Right lobe of liver (tissue), 6 donors: ENCODE measurements at places on chromosomes 1 and 21. TPM values are rescaled to one million over a fixed set of nuclear protein-coding genes. Genes with fewer than 3 reads are reported as not detected.

DESI2 gene
- 10.4 TPM for total RNA-seq

IL20 gene
- total RNA-seq: not detected

UMODL1 gene
- total RNA-seq: 0.06 TPM

COL11A1 gene
- total RNA-seq: not detected

ODF2L gene
- total RNA-seq: 5.5 TPM

PAPPA2 gene
- 2.6 TPM for total RNA-seq

STMN1 gene
- 2.1 TPM for total RNA-seq

EPHB2 gene
- 0.84 TPM for total RNA-seq

SYF2 gene
- total RNA-seq: 18.6 TPM

ZNF683 gene
- 0.19 TPM for total RNA-seq

DAB1 gene
- 1.7 TPM for total RNA-seq

TEDDM1 gene
- total RNA-seq: not detected

LRRC38 gene
- not detected for total RNA-seq
